ENCODE measurements at places on chromosomes 6 and 20.

DNA sequence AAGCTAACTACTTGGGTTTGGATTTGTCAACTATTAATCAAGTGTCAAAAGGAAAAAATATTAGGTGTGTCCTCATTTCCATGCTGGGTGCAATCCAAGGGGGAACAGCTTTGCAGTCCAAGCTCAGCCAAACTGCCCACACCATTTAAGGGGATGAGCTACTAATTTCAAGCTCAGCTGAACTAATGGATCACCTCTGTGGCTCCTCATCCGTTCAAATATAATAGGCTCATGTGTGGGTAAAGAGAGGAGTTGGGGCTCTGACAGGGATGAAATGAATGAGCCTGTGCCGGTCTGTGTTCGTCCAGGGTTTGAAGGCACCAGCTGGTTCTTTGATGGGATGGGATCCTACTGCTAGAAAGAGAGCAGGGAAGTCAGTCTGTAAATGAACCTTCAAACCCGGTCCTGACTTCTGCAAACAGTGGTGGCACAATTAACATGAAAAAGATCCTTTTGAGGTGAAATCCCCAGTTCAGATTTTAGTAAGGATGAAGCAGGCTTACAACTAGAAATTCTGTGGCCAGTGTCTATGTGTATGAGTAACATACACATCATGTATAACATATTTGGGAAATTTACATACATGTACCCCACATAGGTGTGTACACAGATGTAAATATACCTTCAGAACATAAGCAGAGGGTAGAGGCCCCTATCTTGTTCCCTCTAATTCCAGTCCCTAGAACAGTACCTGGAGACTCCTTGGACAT is 41.9 kb downstream of the TTI1 start:
- no peak for DNase-seq

DNA sequence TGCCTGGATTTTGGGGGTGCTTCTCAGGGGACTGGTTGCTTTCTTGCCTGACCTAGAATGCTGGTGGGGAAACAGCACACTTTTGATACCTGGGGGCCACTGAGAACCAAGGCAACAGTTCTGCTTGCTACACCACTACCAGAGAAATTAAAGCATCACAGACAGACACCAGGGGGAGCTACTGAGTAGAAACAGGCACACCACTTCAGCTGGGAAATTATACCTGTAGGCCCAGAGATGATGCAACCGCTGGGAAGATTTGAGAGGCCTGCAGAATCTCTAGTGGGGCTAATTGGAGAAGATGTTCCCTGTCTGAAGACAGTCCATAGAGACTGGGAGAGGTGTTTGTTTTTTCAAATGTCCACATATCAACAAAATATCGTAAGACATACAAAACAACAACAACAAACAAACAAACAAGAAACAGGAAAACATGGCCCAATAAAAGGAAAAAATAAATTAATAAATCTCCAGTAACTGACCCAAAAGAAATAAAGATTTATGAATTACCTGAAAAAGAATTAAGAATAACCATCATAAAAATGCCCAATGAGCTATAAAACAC is 129.4 kb upstream of the RIN2 start:
- no peak for DNase-seq

GRCh38 chr6:766625-767024 is 73.7 kb upstream of the EXOC2 start:
- DNase-seq: no peak

DNA sequence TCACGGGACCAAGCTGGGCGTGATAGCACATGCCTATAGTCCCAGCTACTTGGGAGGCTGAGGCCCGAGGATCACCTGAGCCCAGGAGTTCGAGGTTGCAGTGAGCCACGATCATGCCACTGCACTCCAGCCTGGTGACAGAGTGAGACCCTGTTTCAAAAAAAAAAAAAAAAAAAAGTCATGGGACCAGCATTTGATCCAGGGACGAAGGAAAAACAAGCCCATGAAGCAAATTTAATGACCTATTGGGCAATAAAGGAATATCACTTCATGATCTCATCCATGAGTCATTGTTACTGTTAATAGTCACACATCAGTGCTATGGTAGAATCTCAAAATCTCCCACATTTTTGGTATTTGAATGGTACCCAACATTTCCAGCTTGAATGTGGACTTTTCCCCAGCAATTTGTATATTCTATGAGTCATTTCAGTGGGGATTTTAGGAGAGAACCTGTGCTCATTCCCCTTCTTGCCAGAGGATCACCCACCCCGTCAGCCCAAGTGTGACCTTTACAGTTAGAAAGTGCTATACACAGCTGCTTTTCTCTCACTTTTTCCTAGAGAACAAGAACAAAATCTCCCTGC is 8.5 kb upstream of the SOD2 start:
- no peak for DNase-seq

DNA sequence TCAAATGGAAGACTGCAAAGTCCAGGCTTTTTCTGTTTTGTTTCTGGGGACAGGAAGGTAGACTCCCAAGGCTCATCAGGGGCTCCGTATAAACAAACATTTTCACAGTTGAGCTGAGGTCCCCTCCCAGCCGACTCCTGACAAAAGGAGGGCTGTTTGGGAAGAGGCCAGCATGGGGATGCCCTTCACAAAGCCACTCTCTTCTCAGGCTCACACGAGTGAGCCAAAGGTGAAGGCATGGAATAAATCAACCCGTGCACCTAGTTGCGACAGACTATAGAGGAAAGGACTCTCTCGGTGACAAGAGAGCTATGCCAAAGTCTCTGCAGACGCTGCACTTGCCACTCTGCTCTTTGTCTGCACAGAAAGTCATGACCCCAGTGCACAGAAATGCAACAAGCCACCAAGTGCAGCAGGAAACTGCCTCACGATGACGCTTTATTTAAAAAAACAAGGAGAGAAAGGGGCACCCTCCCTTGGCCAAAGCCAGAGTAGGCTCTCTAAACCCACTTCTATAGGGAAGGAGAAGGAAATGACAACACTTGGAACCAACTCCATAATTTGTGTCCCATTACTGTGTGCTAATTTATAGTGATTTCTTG is 21.0 kb downstream of the JAG1 start:
- DNase-seq: no peak

- DNase-seq: no peak
Measured at GRCh38 chr6:83169106-83169505, 24.0 kb downstream of the PGM3 start.

GRCh38 chr6:31898383-31899011 is 999 bp upstream of the EHMT2 start:
- DNase-seq: no peak

DNA sequence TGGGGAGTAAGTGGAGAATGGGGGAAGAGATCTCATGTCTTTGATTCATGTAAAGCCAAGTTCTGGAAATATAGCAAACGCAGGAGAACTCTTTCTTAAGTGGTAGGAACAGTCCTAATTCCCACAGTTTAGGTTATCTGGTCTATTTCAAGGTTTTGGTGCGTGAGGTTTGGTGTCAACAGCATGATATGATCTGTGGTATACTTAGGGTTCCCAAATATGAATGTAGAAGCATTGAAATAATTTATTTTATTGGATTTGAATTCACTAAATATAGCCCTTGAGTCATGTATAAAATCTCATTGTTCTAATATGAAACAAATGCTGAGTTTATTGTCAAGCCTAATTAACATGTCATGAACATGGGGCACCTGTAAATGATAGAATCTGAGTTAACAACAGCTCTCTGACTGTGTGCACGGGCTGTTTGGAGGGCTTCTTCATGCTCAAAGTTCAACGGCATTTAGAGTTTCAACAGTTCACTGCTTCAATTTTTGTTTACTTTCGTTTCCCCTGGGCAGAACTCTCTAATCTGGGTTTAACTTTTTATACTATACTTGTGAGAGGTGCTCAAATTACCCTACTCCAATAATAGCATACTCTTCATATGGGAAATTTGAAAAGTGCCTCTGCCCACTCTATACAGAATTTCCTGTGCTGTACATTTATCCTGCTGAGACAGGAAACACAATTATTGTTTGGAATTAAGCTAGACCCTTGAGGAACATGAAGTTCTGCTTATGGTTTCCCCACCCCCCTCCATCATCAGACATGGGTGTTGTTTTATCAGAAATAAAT is 236.3 kb upstream of the ZNF217 start:
- no peak for DNase-seq

DNA sequence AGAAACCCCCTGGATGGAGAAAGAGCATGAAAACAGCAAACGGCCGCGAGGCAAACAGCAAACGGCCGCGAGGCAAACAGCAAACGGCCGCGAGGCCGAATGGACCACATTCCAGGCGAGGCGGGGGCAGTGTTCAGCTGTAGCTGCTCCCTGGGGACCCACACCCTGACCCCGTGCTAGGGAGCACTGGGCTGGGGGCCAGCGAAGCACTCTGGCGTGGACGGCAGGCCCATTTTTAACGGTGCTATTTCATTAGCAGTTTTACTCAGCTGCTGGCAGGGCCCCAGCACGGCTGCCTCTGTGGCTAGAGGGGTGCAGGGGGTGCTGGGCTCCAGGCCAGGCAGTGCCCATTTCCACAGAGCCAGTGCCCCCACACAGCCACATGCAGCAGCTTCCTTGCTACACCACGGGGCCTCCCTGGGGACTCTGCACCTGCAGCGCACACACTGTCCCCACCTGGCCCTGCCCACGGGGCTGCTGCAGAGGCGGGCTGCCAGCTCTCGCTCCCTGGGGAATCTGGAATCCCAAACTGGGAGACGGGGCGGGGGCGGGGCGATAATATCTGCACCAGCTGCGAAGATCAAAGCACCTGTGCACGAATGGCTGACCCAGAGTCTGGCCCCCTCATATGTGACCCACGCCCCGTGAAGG is 35.6 kb upstream of the SLCO4A1 start:
- no peak for DNase-seq

- no peak for DNase-seq
Measured at GRCh38 chr6:137165375-137166246, 7.8 kb downstream of the IL22RA2 start.

- peak; percentile 3 for DNase-seq
Measured at GRCh38 chr6:145756170-145756662, 20.9 kb upstream of the EPM2A start.

GRCh38 chr6:118815495-118815894 is 78.5 kb upstream of the ASF1A start:
- no peak for DNase-seq

GRCh38 chr6:140205795-140206593 is 831.5 kb upstream of the CITED2 start:
- DNase-seq: no peak

- DNase-seq: no peak
Measured at GRCh38 chr6:63999613-64000012, 364.0 kb downstream of the PHF3 start.

- DNase-seq: no peak
Measured at GRCh38 chr6:33692078-33692759, 19.3 kb downstream of the UQCC2 start.

- DNase-seq: peak; percentile 28
Measured at GRCh38 chr6:145815309-145816274, 997 bp upstream of the FBXO30 start.

GRCh38 chr6:54876365-54876764 is 29.8 kb downstream of the FAM83B start:
- no peak for DNase-seq

DNA sequence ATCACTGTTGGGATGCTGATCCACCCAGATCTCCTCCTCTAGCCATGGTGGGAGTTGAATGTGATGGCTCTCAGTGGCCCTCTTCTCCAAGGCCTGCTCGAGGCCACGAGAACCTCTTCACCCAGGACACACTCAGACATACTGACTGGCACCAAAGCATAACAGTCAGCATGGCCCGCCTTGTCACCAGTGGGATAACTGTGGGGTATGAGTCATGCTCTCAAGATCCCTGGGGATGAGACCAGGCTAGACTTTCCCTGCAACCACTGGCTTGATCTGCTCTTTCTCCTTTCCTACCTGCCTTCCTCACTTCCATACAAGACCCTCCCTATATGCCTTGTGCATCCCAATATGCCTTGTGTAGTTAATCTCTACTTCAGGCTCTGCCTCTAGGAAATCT is 66.8 kb downstream of the RIN2 start:
- no peak for DNase-seq

DNA sequence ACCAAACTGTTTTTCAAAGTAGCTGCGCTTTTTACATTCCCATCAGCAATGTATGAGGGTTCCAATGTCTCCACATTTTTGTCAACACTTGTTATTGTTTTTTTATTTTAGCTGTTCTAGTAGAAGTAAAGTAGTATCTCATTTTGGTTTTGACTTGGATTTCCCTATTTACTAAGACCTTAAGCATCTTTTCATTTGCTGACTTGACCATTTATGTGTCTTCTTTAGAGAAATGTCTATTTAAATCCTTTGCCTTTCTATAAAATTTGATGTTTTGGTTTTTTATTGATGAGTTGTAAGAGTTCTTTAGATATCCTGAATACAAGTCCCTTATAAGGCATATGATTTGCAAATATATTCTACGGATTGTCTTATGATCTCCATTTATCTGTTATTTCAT is 110.6 kb downstream of the CD164 start:
- DNase-seq: no peak

DNA sequence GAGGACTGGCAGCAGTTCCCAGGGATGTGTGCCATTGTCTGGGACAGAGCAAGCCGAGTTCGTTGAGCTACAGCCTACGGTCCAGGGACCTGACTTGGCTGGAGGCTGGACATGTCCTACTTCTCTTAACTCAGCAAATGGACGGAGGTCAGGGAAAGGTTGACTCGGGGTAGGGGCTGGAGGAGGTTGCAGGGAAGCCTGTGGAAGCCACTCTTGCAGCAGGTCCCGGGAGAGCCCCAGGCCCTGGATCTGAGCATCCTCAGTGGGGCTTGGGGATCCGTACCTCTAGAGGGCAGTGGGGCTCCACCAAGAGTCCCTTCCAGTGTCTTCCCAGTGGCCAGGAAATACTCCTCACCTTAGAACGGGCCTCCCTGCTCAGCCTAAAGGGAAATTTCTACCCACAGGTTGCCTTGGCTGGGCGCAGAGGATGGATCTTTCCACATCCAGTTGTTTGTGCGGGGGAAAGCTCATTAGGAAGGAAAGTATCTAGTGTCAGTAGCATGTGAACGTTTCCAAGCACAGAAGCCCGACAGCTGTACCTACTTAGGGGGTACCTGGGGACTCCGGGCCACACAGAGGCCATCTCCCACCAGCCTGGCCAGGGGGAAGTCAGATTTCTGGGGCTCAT is 170.2 kb downstream of the NFATC2 start:
- DNase-seq: peak; percentile 70

DNA sequence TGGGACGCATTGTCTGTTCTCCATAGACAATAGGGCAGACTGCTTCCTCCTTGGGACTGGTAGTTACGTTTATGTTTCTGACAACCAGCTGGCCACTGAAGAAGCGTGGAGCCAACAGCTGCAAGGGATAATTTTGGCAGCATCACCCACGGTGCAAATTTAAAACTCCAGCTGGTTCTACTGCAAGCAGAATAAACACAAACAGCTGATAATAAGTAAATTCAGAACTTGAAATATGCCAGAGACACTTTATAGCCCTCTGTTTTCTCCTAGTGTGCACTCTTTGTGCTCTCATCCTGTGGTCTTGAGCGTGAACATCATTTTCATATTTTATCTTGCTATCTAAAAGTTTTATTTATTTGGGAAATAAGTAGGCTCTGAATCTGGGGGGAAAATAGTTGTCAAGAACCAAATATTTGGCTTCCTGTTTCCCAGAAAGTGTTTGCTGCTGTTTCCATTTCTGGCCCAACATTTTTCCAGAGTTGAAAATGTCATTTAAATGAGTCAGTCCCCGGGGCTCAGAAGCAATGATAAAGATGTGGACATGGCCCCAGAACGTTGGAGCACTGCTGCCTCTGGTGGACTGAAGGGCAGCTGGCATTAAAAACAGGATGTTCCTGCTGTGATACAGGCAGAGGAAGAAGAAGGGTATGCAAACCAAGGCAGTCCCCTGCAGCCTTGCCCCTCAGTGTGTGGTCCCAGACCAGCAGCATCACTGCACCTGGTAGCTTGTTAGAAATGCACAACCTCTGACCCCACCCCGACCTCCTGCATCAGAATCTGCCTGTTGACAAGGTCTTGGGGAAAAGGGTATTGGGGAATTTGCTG is 12.5 kb upstream of the THBD start:
- DNase-seq: no peak
